Right lung (tissue), 10 donors: ENCODE measurements at places on chromosomes 2 and 18.

DNA sequence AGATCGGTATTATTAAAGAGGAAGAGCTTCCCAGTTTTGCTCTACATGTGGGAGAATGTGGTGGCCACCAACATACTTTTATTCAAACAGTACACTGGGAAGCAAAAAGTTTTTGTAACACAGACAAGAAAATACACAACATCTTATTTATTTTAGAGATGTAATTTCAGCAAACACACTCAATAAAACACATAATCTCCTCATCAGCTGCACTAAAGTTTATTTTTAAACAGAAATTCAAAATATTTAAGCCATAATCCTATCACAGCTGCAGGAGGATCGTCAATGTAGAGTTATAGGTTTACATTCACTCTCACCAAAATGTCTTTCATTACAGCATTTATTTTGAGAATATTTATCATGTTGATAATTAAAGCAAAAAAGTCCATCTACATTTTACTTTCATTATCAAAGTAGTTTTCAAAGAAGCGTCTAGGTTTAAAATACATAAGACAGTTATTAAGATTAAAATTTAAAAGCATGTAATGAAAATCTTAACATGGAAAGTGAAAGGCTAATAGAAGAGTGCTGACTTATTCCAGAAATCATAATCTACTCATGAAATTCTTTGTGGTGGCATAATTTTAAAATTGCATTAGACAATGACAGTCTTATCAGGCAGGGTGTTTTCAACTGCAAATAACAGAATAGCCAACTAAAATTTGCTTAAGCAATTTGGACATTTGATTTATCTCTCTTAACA is 61.0 kb downstream of the ANKRD44 start:
- peak; percentile 11 for DNase-seq

DNA sequence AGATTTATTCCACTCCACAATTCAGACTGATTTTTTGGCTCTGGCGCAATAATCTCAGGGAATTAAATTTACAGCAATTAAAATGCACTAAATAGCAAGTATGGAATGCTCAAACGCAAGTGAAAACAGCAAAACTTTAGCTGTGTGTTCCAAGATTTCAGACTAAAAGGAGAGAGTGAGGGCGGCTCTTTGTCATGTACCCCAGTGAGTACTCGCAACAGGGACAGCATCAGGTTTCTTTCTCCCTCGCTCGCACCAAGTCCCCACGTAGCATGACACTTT is 1.1 kb downstream of the ROCK2 start:
- no peak for DNase-seq

GRCh38 chr2:100786297-100786658 is 33.7 kb upstream of the NPAS2 start:
- DNase-seq: no peak

DNA sequence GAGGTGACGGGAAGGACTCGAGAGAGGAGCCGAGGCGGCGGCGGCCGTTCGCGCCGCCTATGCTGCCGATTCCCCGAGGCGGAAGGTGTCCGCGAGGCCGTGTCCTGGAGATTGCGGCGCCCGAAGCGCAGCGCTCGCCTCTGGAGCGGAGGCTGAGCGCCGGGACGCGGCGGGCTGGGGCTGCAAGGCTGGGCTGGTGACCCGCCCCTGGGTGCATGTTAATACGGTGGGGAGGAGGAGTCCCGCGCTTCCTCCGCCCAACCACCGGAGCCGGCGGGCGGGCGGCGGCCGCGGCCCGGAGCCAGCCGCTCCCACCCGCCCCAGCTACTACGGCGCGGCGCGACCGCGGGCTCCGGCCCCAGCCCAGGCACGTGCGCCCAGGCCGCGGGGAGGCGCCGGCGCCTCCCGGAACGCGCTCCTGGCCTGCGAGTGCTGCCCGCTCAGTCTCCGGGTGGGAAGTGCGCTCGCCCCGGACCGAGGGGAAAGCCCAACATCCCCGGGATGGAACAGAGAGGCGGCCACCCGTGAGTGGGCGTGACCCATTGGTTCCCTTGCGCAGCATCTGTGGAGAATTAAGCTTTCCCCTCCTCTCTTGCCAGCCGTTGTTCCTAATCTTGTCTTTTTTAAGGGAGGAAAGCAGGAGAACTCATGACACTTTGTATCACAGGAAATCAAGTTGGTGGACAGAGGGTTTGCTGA is at the start of gene DLGAP1:
DLGAP1 (minus strand) TSS at position 195 of the 699 bp plus-strand sequence.
- DNase-seq: peak; percentile 54

DNA sequence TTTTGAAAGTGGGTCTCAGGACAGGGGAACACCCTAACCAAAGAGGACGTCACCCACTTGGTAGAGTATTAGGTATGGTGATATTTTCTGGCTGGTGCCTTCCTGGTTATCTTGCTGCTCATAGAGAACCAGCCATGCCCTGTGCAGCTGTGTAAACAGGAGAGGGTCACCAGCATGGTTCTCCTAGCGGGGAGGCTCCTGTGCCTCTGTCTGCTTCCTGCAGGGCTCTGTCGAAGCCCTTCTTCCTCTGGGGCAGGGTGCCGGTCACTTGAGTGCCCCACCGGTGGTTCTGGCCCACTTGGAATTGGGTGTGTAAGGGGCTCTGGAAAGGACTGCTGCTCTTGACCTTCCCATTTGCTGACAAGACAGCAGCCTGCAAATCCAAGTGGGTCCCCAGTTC is 131.6 kb upstream of the MSH6 start:
- DNase-seq: no peak

- DNase-seq: no peak
Observed at GRCh38 chr2:143623231-143623908, 494.2 kb downstream of the ARHGAP15 start.

- no peak for DNase-seq
Observed at GRCh38 chr2:107592280-107592624, 234.4 kb upstream of the RGPD4 start.

DNA sequence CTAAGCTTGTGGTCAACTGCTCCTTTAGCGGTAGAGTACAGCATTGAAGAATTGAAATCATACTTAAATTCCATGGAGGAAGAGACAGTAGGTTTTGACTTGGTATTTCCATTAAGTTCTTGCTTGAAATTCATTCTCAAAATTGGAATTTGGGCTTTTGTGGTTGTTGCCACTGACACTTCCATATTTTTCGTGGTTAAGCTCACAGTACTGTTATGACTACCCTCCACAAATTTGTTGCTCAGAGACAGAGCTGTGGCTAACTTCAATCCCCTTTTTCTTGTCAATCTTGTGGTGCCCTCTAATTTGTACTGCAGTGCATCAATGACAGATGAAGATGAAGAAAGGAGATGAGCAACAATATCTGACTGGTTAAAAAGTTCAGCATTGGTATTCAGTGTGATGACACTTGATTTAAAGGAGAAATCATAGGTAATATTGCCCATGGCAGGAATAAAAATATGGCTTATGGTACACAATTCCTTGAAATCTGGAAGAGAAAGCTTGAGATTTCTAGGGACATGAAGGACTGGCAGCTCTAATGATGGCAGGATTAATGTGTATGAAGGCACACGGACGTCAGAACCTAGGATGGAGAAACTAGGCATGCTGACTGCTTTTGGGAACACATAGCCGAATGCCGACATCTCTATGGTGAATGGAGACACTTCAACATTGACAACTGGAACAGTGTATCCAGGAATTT is 37.3 kb downstream of the APOB start:
- no peak for DNase-seq

GRCh38 chr2:46913471-46914381 is 1.9 kb downstream of the MCFD2 start:
- DNase-seq: no peak

- no peak for DNase-seq
Observed at GRCh38 chr18:59921384-59921891, 21.6 kb downstream of the PMAIP1 start.

- DNase-seq: no peak
Observed at GRCh38 chr2:173058097-173058496, 17.5 kb upstream of the MAP3K20 start.

- no peak for DNase-seq
Observed at GRCh38 chr2:75788902-75789301, 78.2 kb upstream of the GCFC2 start.

DNA sequence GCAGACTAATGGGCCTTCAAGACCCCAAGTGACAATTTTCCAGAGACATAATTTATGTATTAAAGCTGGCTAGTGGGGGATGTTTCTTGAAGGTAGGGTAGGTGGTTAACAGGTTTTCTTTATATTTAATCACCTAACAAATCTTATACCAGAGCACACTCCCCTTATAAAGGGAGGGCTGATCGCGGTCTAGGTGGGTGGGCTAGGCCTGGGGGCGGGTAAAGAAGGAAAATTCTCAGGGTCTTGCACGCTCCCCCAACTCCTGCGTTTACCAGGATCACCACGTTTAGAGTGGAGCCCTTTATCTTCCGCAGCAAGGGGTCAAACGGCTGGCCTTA is 19.9 kb upstream of the CXXC1 start:
- no peak for DNase-seq

DNA sequence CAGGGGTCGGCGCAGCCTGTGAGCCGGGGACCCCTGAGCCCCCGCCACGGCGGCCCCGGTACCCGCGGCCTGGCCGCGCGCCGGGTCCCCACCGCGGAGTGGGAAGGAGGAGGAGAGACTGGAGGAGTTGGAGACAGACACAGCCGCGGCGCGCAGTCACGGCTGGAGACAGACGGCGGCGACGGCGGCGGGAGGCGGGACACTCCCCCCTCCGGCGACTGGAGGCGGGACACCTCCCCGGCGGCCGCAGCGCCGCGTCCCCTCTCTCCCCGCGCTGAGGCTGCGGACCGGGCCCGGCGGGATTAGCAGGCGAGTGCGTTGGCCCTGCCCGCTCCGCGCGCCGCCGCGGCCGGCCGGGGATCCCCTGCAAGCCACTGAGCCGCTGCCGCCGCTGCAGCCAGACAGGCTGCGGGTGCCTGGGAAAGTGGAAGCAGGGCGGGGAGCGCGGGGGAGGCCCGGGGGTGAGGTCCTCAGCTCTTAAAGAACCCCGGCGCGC is 1.0 kb upstream of the LDLRAD4 start:
- no peak for DNase-seq

DNA sequence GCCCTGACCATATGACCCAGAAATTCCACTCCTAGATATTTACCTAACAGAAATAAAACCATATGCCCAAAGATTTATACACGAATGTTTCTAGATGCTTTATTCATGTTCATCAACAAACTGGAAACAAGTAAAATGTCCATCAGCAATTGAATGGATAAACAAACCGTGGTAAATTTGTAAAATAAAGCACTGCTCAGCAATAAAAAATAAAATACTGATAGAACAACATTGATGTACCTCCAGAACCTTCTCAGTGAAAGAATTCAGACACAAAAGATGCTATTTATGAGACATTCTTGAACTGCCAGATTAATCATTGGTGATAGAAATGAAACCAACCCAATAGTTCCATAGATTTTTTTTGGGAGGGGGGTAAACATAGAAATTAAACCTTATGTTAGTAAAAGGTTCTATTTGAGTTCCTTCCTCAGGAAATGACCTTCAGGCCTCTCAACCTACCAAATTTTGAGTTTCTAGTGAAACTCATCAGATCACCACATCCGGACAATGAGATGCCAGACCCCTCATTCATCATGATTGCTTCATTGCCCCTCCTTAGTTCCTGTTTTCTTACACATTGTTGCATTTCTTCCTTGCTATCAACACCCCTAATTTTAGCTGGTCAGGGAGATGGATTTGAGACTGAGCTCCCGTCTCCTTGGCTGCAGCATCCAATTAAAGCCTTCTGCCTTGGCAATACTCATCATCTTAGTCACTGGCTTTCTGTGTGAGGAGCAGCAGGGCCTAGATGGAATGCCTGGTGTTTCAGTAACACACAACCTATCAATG is 203.5 kb downstream of the LPIN1 start:
- DNase-seq: no peak

GRCh38 chr18:25231327-25231691 is 120.7 kb downstream of the ZNF521 start:
- no peak for DNase-seq

DNA sequence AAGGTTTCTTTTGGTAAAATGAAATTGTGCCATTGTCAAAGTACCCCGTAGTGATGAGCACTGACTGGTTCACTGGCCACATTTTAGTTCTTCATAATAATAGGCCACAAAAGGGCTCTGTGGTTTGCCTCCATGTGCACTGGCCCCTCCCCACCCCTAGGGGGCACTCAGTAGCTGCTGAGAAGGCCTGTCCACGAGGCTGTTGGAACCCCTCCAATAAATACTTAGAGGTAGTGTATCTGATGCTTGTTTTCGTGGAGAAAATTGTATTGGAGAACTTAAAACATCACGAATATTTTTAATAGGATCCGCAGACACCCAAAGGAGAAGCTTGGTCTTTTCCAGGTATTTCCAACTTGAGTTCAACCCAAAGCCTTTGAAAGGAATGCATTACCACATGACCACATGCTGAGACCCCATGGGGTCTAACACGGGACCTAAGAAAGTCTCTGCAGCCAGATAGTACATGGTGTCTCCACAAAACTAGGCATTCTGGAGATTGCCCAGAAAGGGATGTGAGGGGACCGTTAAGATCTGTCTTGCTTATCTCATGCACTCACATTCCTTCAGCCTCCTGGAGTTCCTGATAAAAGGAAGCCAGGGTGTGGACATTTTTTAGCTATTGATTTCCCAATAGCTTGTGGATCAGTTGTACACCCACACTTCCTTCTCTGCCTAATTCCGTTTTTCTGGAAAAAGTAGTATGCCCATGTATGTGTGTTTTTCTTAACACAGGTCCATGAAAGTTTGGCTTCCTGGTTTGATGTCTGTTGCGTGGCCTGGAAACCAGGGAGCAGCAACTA is 28.5 kb upstream of the NOSTRIN start:
- DNase-seq: no peak

GRCh38 chr18:71760541-71760940 is 783.6 kb downstream of the CBLN2 start:
- no peak for DNase-seq

- no peak for DNase-seq
Observed at GRCh38 chr2:55120634-55121359, 70.5 kb upstream of the RTN4 start.

DNA sequence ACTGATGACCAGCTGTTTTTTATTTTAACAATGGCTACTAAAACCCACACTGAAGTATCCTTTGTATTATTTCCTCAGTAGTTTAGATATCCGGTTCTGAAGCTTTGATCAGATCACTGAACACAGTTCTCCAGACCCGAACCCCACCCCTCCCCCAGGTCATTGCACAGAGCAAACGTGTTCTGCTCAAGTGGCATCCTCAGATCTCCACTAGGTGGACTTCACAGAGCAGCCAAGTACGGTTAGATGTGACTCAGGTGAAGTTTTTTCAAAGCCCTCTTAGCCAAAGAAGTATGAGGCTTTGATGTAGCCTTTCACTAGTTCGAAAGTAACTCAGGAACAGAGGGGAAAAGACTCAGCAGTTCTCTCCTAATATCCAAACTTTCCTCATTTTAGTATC is 142.7 kb upstream of the NRP2 start:
- DNase-seq: no peak

- peak; percentile 31 for DNase-seq
Observed at GRCh38 chr2:227796045-227796711, 17.5 kb upstream of the CCL20 start.
